ENCODE measurements at places on chromosomes 2 and 18.

GRCh38 chr2:126600742-126601141 is 55.2 kb upstream of the GYPC start:
- no peak for DNase-seq

GRCh38 chr2:46305767-46306166 is 8.6 kb downstream of the EPAS1 start:
- DNase-seq: peak; percentile 63

- no peak for DNase-seq
These were observed 18.2 kb upstream of the CALCRL start for GRCh38 chr2:187466129-187466792.

DNA sequence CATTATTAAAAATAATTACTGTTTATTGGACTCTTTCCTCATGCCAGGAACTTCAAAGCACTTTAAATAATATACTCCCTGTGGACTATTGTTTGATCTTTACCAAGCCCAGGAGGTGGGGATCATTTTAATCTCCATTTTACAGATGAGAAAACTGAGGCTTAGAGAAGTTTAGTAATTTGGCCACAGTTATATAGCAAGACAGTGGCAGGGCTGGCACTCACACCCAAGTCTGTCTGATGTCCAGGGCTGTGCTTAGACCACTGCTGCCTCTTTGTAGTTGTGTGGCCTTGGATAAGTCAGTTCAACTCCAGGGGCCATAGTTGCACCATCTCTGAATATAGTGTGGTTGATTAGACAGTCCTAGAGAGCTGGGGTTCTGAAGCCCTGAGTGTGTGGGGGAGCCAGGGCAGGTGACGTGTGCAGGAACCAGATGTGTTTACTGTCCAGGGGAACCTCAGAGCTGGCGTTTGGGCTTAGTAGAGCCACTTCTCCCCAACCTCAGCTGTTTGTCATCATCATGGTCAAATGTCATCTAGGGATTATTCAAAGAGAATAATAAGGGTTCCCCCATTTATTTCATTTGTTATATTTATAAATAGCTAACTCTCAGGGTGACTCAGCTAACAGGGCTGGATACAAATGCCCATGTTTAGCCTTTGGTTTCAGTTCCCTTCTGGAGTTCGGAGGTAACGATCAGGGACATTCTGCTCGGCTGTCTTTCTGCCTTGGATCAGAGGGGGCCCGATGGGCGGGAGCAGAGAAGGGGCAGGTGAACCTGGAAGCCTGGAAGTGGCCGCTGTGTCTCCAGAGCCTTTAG is 68.0 kb downstream of the BOLA3 start:
- no peak for DNase-seq

GRCh38 chr2:155215037-155215707 is 516.7 kb downstream of the KCNJ3 start:
- no peak for DNase-seq

DNA sequence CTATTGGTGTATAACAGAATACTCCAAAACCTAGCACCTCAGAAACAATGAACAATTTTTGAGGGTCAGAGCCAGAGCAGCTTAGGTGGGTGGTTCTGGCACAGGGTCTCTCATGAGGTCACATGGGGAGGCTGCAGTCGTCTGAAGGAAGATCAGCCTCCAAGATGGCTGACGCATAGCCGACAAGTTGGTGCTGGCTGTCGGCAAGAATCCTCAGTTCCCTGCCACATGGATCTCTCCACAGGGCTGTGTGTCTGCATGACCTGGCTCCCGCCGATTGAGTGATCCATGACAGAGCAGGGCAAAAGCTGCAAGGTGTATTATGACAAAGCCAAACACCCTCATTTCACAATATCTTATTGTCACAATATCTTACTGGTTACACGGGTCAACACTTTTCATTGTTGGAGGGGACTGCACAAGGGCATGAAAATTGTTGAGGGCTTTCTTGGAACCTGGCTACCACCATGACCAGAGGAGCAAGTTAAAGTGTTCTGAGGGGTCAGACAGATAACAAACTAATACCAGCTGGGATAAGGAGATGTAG is 4.2 kb downstream of the MYL12B start:
- no peak for DNase-seq

DNA sequence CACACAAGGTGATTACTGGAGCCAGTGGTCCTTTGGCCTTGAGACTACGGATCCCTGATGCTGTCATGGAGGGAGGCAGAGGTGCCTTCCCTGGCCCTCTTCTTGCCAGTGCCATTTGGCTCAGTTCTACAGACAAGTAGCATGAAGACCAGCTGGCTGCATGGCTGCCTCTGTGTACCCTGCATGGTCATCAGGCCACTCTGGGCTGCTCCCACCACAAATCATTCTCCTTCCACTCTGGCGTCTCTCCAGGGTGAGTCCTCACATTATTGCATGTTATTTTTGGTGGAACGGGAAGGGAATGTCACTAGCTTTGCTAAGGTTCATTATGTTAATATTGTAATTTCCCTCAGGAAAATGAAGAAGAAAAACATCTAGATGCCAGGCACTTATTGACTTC is 229.8 kb downstream of the VAPA start:
- no peak for DNase-seq

DNA sequence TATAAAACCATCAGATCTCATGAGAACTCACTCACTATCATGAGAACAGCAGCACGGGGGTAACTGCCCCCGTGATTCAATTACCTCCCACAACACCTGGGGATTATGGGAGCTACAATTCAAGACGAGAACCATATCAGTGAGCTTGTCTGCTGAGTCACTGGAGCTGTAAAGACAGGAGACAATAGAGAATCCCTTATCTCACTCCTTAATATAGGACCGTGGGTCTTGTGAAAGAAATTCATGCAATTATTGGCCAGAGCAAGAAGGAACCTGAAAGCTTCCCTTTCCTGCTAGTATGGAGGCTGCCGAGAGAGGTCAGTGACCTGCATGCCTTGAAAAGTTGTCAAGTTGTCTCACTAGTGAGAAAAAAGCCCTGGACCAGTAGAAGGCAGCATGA is 9.5 kb upstream of the TNFAIP6 start:
- no peak for DNase-seq

GRCh38 chr2:102657770-102658169 is 38.4 kb downstream of the SLC9A2 start:
- peak; percentile 19 for DNase-seq

DNA sequence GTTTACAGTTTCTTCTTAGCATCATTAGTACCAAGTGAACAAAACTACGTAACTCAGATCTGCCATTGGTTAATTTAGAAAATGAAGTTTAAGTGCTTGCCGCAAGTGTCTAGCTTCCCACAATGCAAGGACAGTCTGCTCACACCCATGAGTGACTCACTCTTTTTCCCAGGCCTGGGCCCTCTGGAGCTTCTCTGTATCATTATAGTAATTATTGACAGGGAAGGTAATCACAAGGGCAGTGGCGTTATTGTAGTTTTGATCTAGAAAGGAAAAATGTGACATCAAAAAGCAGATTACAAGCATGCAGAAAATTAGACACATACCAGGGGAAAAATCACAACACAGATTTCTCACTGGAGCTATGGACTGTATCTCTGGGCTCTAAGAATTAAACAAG is 38.5 kb downstream of the NPC1 start:
- no peak for DNase-seq

GRCh38 chr2:68469935-68470334 is 2.5 kb downstream of the APLF start:
- no peak for DNase-seq

GRCh38 chr2:119769645-119770044 is 9.9 kb downstream of the PTPN4 start:
- DNase-seq: no peak

GRCh38 chr2:55844986-55845385 is 78.6 kb downstream of the EFEMP1 start:
- no peak for DNase-seq

GRCh38 chr2:69709290-69709689 is 32.6 kb upstream of the ANXA4 start:
- DNase-seq: no peak

DNA sequence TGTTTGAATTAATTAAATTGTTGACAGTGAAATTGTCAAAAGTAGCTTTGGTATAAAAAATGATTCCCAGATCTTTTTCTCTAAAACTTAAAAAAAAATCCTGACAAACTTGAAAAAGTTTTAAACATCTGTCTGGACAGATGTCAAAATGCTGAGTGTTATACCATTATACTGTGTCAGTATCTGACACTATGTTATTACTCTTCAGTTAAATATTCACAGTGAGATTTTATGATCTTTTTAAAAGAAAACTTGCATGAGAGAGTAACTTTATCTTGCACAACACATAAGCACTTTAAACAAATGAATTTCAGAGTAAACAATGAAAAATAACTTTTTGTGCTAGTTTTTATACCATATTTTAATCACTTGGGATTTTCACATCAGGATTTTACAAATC is 167.4 kb downstream of the MEIS1 start:
- DNase-seq: no peak

GRCh38 chr2:43255296-43255910 is 29.0 kb upstream of the ZFP36L2 start:
- no peak for DNase-seq

DNA sequence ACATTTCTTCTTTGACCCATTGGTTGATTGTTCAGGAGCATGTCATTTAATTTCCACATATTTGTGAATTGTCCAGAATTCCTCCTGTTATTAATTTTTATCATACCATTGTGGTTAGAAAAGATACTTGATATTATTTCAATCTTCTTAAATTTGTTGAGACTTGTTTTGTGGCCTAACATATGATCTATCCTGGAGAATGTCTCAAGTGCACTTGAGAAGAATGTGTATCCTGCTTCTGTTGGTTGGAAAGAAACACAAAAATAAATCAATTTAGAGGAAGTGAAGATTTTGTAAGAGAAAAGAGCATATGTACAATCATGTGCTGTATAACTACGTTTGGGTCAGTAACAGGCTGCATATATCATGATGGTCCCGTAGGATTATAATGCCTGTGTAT is 118.6 kb upstream of the CDC42EP3 start:
- DNase-seq: no peak

GRCh38 chr2:81901017-81901416 is 1596.5 kb upstream of the LRRTM1 start:
- DNase-seq: no peak

GRCh38 chr2:100880730-100881129 is 60.8 kb downstream of the NPAS2 start:
- DNase-seq: no peak

DNA sequence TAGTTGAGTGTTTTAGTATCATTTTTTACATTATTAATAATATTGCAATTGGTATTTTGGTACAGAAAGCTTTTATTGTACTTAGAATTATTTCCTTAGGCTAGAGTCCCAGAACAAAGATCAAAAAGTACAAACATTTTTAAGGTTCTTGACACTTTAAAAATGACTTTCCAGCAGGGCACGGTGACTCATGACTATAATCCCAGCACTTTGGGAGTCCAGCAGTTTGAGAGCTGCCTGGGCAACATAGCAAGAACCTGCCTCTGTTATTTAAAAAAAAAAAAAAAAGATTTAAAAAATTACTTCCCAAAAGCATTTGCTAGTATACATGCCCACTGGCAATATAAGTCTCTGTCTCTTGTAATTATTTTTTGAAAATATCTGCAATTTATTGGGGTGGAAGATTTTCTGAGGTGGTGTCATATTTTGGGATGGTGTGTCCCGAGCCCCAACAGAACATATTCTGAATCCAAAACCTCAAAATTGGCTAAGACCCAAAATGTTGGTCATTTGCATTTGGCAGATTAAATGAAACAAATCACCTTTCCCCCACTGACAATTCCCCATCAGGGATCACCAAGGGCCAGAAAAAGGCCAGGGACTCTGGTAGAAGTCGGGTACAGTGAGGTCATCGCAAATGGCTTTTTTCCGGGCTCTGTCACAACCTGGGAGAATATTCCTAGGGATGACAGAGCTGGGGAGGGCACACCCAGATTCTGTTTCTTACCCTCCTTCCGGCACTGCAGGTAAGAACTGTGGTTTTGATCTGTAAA is 42.1 kb downstream of the NIFK start:
- DNase-seq: no peak

GRCh38 chr2:179561702-179562101 is 297.1 kb upstream of the SESTD1 start:
- DNase-seq: no peak

GRCh38 chr2:215940645-215941184 is 72.6 kb downstream of the MREG start:
- no peak for DNase-seq

DNA sequence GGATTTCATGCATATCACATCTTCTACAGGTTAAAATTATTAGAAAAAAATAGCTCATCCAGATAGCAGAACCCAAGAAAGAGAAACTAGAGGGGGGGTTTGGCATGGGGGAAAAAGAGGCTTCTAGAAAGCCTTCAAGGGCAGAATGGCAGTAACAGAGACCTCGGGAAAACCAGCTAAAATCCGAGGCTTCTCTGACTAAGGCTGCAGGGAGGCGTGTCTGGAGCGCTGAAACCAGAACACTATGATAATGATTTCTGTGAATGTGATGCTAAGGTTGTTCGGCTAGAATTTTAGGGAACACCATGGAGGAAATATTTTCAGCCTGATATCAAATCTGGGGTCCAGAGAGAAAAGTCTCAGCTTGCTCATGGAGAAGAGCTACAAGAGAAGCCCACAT is 73.0 kb downstream of the ATP8B1 start:
- no peak for DNase-seq

- peak; percentile 63 for DNase-seq
These were observed 7.2 kb upstream of the DCTN1 start for GRCh38 chr2:74387346-74387745.

DNA sequence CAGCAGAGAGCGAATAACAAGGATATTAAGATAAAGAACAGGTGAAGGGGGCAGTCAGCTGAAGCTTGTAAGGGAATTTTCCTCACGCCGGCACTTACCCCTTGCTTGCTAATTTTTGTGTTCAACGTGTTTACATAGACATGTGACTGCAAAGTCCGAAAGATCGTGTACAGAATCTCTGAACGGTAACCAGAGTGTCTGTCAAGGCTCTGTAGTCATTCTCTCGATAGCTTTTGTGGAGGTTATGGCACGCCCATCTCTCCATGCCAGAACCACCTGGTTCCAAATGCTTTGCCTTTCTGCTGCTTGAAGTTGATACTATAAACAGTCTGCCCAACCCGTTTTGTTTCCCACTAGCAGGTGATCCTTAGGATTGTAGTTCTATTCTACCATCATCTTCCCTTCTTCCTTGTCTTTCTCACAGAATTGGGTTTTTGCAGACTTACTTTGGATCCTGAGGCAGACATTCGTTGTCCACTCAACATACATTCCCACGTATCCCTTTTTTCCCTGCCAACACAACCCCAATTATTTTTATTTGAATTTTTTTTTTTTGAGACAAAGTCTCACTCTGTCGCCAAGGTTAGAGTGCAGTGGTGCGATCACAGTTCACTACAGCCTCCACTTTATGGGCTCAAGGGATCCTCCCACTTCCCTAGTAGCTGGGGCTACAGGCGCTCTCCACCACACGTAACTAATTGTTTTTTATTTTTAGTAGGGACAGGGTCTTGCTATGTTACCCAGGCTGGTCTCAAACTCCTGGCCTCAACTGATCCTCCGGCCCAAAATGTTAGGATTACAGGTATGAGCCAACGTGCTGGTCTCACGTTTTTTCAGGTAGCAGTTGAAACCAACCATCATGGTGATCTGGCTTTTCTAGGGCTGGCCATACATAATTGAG is 1.3 kb upstream of the USP34 start:
- peak; percentile 36 for DNase-seq

GRCh38 chr2:196279541-196279940 is 108.2 kb upstream of the STK17B start:
- no peak for DNase-seq
